Naive B cell (primary cell): ENCODE measurements at places on chromosomes 3 and 15. TPM values are rescaled to one million over a fixed set of nuclear protein-coding genes. Genes with fewer than 3 reads are reported as not detected.

Gene MB21D2
- not detected for polyA plus RNA-seq

Gene CCDC191
- polyA plus RNA-seq, result 5.9 TPM

GRCh38 chr3:61780455-61781228, 219.3 kb downstream of the PTPRG start:
- no peak for DNase-seq

GRCh38 chr3:120688121-120688520, 6.1 kb upstream of the HGD start:
- peak; percentile 12 for DNase-seq

- DNase-seq, result no peak
These were observed 864.4 kb downstream of the VGLL3 start for GRCh38 chr3:86126552-86126951.

DNA sequence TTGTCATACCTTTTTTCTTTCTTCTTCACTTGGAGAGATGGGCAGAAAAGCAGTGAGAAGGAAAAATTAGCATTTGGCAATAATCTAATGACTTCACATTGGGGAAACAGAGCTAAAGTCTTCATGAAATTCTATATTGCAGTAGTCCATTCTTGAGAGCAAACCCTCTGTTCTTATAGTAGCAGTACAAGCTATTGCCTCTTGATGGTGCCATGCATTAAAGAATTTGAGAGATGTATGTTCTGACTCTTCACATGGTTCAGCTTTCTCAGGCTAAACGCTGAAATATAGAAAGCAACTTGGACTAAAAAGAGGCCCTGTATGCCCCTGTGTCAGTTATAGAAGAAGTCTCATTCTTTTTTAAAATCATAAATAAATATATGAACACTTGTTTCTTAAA, 36.0 kb downstream of the PHLDB2 start:
- DNase-seq, result no peak
